ENCODE measurements at places on chromosomes 1 and 21.

DNA sequence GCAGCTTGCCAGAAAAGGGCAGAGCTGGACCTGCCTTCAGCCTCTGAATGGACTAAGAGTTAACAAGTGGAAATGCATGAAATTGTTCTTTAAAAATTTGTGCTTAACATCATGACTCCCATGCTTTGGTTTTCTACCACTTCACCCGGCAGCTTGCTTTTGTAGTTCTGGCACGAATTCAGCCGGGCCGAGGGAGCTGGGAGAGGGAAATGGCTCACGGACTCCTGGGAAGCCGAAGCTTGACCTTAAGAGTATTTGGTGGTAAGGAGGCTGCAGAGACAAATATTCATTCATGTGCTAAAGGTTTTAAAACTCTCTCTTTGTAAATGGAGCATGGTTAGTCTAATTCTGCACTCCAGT is 17.2 kb upstream of the GFI1 start:
- DNase-seq, result no peak

DNA sequence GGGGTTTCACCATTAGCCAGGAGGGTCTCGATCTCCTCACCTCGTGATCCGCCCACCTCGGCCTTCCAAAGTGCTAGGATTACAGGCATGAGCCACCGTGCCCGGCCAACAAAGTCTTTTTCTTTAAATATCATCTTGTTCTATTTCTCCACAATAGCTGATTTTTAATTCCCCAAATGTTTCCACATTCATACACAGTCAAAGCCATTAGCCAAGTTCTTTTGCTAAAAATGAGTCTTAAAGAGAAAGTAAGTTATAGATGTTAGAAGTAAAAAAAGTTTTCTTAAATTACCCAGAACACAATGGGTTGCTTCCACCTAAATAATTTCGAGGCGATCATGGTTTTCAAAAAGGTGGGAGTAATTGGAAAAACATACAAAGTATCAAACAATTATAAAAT is 30.6 kb downstream of the C2CD2 start:
- DNase-seq, result no peak

GRCh38 chr1:25566730-25567341 is 23.4 kb downstream of the LDLRAP1 start:
- peak; percentile 36 for DNase-seq

DNA sequence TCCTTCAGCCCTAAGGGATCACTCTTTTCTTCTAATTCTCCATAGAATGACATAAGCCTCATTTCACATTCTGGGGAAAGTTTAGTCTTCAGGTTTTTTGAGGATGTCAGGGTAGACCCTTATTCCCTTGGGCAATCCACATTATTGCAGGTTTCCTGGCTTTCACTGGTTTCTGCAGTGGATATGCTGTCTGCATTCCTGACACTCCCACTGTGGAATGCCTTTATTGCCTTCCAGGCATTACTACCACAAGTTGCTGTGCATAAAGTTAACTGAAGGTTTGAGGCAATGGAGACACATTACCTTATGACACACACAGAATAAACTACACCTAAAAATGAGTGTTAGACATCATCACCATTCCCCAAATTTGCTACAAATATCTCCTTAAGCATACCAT is 12.7 kb downstream of the FASLG start:
- no peak for DNase-seq

DNA sequence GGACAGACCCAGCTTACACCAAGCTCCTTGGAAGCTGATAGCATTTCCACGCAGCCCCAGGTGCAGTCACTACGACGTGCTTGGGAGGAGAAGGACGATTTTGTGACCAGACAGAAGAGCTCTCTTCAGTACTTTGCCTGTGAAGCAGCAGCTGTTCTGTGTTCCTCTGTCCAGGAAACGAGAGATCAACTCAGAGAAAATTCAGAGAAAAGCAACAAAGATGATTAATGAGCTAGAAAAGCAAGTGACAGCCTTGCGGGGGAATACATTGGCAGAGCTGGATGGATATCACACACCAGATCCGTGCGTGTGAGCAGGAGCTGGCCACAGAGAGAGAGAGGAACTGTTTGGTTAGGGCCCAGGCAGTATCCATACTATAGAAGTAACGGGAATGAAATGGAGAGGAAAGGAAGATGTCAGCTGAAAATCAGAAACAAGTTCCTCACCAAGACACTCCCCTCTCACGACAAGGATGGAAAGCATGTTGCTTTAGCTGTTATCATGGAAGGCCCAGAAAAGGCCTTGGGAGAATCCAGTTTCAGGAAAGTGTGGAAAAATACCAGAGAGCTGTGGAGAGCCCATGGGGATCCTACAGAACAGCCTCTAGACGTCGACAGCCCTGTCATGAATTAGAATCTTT is 106.2 kb downstream of the TOMM20 start:
- DNase-seq, result no peak

DNA sequence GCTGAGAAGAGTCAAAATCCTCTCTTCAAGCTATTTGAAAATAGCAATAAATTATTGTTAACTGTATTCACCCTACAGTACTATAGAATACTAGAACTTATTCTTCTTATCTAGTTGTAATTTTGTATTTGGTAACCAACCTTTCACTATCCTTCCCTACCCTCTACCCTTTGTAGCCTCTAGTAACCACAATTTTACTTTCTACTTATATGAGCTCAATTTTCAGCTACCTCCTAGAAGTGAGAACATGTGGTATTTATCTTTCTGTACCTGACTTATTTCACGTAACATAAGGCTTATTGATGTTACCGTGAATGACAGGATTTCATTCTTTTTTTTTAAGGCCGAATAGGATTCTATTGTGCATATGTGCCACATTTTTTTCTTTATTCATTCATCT is 30.0 kb downstream of the ZC3H11B start:
- DNase-seq, result no peak

DNA sequence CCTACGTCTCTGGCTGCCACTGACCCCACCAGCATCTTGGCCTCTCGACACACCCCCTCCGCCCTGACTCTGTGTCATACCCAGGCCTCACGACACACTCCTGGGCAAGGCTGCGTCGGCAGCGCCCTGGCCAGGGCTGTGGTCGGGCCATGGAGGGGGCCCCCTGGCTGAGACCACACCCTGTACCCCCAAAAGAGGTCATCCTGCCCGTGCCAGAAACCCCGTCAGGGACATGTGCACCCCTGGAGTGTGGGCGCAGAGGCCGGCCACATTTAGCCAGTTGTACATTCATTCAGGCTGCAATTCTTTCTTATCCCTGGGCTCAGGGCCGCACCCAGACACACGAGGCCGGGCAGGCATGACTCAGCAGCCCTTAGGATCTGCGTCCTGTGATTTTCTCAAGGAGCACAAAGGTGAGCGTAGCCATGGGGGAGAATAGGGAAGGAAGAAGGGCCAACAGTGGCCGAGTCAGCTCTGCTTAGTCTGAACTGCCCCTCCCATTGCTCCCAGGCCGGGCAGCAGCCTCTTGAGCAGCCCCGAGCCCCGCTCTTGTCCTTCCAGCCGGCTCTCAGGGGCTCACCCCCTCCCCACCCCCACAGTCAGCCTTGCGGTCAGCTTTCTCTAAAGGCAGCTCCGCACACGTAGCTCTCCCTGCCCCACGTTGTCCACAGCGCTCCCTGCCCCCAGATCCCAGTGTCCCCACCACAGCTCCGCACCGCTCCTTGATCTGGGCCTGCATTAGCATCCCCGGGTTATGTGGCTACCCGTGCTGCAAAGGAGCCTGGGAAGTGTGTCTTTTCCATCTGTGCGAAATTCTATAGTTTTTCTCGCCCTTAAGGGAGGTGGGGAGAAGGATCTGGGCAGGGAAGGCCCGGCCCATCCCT is 7.9 kb downstream of the CSTB start:
- DNase-seq, result no peak

- no peak for DNase-seq
Measured at GRCh38 chr1:152182944-152183361, 23.9 kb upstream of the RPTN start.

- no peak for DNase-seq
Measured at GRCh38 chr1:220751111-220751510, 3.0 kb downstream of the MTARC2 start.

- DNase-seq, result no peak
Measured at GRCh38 chr1:100642826-100643225, 76.7 kb upstream of the VCAM1 start.

DNA sequence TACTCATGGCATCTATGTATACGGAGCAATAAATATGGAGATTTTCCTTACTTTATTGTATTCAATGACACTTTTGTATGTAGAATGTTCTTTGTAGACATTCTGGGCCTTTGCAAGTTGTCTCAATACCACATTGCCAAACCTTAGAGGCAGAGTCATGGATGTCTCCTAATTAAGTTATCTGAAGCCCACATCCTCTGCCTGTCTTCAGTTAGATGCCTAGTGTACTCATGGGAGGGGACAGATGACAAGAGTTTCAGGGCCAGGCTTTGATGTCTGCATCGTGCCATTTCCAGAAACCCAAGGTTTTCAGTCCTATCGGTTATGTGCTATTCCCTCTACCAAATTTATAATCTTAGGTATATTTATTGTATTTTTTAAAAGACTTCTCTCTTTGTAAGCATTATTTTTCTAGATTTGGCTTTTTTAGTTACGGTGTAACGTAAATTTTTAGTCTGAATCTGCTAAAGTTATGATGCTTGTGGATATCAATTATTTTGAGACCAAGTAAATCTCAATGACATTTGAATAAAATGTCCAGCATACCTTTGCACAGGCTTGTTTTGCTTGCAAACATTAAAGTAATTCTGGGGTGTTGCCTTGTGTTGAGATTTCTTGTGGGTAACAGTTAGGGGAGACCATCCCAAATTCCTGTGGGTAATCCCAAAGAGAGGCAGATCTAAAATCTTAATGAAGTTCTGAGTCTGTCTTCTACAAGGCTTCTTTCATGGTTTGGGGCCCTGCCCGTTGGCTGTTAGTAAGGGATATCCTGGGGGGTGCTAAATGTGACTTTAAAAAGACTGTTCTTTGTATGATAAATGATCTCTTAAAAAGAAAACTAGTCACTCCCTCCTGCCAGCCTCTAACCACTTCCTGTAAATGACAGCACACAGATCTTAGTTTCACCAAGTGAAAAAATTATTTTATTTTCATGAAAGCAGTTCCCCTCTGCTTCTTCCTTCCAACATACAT is 8.0 kb upstream of the MACF1 start:
- no peak for DNase-seq

DNA sequence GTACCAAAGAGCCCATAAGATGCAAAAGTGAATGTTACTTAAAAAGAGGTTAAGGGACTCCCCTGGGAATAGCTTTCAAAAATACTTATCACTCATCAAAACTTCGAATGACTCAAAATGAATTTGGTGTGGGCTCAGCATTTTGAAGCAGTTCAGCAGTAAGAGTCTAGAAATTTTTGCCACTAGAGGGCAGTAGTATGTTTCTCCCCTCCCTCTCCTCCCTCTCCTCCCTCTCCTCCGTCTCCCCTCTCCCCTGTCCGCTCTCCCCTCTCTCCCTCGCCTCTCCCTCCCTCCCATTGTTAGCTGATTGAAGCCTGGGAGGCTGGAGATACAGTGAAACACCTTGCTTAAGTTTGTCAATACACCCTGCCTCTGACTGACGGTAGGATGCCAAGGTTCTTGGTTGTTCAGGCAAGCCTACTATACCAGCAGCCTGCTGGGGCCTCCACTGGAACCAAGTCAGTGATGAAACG is 70.8 kb upstream of the TENT5C start:
- peak; percentile 29 for DNase-seq

DNA sequence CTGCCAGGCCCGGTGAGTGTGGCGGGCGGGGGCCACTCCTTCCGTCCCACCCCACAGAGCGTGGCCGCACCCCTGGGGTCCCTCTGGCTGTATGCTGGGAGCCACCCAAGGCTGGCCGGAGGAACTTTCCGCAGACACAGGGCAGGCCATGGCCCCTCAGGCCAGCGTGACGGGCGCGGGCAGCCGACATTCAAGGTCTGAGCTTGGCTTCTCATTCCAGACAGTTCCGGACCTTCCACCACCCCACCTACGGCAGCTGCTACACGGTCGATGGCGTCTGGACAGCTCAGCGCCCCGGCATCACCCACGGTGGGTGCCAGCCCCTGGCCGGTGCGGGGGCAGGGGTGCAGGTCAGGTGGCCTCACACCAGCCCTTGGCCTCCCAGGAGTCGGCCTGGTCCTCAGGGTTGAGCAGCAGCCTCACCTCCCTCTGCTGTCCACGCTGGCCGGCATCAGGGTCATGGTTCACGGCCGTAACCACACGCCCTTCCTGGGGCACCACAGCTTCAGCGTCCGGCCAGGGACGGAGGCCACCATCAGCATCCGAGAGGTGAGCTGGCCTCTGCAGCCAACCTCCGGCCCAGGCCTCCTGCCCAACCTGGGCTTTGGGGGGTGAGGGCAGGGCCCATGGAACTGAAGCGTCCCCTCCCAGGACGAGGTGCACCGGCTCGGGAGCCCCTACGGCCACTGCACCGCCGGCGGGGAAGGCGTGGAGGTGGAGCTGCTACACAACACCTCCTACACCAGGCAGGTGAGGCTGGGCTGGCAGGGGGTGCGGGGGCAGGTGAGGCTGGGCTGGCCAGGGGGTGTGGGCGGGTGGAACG is 7.3 kb downstream of the SCNN1D start:
- no peak for DNase-seq

DNA sequence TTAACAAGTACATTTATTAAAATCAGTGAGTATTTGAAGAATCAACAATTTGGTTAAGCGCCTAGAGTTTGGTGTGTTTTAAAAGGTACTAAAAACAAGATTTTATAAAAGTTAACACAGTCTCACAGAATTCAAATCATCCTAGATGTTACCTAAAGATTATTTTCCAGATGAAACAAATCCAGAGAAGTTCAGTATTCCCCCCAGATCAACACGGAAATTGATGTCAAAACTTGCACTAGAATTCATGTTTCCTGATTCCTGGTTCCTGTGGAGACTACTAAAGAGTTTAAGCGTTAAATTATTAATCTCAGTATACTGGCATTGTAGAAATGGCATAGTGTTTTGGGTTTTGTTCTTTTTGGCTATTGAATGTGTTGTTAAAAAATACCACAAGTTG is 1.4 kb downstream of the PTBP2 start:
- DNase-seq, result no peak

DNA sequence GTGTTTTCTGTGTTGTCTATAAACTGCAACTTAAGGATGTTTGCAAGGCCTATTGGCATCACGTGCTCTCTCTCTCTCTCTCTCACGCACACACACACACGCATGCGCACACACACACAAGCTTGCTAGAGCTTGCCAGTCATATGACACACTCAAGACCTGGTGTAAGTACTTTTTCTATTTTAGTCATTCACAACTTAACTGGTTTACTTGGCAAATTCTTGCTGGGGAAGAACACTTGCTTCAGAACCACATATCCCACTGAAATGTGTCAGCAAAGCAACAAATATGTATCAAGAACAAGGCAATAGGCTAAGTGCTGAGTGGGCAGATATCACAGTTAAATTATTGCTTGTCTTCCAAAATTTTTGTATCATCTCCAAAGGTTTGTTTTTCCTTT is 107.8 kb downstream of the DISC1 start:
- DNase-seq, result no peak

GRCh38 chr1:33334081-33334552 is 13.2 kb upstream of the A3GALT2 start:
- no peak for DNase-seq

- DNase-seq, result no peak
Measured at GRCh38 chr1:45009296-45009865, 1.7 kb downstream of the HECTD3 start.

GRCh38 chr1:22437573-22437972 is 14.1 kb upstream of the ZBTB40 start:
- DNase-seq, result no peak

All from stimulated activated CD4-positive, alpha-beta T cell treated with anti-CD3 and anti-CD28 coated beads, Interleukin-2, amount 100 ng/mL, for 48 hours (primary cell).